ENCODE measurements at places on chromosomes 13 and 19.

DNA sequence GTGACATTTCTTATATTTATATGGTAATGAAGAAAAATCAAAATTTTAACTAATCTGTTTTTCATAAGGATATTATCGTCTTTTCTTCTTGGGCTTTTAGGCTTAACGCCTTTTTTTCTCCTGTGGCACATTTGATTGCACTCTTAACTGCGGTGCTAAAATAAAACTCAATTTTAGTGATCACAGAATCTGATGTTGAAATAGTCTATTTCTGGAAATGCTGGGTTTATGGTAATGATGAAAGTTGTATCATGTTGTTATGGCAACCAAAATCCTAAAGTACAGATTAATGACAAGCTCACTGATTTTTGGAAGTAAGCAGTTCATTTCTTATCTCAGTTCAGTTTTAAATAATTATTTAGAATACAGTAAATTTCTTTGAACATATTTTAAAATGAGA lies 85.3 kb downstream of the COG6 start:
- DNase-seq, result no peak

DNA sequence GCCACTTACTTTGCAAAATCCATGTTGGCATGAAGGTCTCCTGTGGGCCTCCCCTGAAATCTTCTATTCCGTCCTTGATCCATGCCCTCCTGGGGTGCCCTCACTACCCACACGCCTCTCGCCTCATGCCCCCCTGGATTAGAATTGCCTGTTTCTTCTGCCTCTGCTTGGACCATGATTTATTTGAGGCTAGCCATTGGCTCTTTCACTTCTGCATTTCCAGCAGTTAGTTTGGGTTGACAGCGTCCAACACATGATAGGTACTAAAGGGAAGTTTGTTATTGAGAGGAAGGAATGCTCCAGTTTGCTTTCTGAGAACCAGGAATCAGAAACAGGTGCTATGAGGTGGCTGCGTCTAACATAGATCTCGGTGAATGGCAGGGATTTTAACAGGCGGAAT lies 30.5 kb upstream of the TPTE2 start:
- DNase-seq, result no peak

DNA sequence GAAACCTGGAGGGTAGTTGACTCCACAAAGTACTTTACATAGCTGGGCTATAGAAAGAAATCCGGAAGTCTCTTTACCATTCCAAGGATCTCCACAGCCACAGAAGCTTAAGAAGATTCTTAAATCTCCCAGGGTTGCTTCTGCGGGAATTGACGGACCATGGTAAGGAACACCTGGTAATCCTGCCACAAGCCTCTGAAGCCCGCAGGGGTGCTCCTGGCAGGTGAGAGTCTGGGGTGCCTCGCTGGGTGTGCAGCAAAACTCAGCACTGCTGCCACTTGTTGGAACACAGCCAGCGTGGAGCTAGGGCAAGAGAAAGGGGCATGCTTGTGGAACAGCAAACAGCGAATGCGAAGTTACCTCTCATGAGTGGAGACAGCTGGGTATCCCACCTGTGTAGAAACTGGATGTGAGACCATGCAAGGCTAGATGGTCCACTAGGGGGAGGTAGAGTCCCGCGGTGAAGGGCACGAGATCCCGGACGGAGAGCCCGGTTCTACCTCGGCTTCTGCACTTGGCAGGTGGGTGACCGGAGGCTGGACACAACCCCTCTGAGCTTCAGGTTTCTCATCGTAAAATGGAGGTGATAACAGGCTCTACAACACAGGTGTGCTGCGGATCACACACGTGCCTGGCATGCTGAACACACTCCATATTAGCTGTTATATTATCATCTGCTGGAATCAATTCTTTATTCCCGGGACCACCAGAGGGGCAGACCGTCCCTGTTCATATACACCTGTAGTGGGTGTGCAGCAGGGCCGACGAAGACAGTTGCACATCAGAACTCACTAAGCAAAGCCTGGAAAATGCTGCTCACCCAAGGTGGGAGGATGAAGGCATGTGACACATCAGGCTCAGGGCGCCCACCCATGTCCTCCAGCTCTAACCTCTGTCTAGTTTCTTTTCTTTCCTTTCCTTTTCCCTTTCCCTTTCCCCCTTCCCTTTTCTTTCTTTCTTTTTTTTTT lies 24.1 kb upstream of the UBAC2 start:
- peak; percentile 36 for DNase-seq

DNA sequence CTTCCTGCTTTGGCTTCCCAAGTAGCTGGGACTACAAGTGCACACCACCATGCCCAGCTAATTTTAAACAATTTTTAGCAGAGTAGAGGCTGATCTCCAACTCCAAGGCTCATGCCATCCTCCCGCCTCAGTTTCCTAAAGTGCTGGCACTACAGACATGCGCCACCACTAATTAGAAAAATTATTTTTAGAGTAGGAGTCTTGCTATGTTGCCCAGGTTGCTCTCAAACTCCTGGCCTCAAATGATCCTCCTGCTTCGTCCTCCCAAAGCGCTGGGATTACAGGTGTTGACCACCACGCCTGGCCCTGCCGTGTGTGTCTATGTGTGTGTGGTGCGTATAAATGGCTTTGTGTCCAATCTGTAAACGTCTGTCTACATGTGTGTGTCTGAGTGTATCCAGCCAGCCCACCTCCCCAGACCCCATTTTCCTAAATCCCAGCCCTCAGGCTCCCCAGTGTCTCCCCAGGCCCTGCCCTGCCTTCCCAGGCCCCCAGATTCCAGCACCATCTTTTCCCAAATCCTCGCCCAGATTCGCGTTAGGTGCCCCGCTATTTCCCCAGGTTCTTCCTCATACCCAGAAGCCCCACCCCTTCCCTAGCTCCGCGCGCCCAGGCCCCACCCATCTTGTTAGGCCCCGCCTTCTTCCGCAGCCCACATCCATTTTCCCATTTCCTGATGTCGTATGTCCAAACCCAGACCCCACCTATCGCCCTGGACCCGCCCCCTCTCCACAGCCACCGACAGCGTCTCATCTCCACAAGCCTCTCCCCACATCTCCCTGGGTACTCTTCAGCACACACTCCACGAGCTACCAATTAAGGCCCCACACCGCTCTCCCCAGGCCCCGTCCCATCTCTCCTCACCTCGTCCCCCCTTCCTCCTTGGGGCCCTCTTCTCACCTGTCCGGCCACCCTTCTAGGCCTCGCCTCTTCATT lies 24.9 kb downstream of the SLC8A2 start:
- DNase-seq, result no peak

DNA sequence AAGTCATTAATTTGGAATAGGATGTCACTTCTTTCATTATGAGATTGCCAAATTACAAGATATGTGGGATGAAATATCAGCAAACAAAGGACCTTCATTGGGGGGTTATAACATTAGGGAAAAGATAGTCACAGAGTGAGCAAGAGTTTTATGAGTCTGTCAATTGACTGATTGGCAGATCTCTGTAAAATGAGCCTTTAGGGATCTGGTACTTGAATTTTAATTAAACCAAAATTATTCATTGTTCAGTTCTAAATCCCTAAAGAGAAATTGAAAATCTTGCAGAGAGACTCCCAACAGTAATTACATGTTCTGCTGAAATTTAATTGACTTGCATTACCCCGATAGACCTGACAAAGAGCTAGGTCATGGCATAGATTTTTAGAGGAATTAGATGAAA lies 768.1 kb upstream of the SPRY2 start:
- no peak for DNase-seq

GRCh38 chr13:94617389-94618000 lies 15.8 kb downstream of the GPR180 start:
- DNase-seq, result no peak

- no peak for DNase-seq
Measured at GRCh38 chr13:74443631-74444030, 309.4 kb upstream of the KLF12 start.

- DNase-seq, result peak; percentile 49
Measured at GRCh38 chr19:48896191-48896720, 2.3 kb downstream of the TULP2 start.

- DNase-seq, result no peak
Measured at GRCh38 chr19:38841787-38842438, 7.9 kb downstream of the HNRNPL start.

GRCh38 chr13:36297366-36298338 lies at the start of gene CCDC169:
Gene CCDC169 (minus strand): TSS chr13:36297814. CDS start chr13:36297719, 95 bp downstream.
- peak; percentile 68 for DNase-seq

GRCh38 chr19:28920269-28921066 lies 292.5 kb downstream of the UQCRFS1 start:
- DNase-seq, result no peak

DNA sequence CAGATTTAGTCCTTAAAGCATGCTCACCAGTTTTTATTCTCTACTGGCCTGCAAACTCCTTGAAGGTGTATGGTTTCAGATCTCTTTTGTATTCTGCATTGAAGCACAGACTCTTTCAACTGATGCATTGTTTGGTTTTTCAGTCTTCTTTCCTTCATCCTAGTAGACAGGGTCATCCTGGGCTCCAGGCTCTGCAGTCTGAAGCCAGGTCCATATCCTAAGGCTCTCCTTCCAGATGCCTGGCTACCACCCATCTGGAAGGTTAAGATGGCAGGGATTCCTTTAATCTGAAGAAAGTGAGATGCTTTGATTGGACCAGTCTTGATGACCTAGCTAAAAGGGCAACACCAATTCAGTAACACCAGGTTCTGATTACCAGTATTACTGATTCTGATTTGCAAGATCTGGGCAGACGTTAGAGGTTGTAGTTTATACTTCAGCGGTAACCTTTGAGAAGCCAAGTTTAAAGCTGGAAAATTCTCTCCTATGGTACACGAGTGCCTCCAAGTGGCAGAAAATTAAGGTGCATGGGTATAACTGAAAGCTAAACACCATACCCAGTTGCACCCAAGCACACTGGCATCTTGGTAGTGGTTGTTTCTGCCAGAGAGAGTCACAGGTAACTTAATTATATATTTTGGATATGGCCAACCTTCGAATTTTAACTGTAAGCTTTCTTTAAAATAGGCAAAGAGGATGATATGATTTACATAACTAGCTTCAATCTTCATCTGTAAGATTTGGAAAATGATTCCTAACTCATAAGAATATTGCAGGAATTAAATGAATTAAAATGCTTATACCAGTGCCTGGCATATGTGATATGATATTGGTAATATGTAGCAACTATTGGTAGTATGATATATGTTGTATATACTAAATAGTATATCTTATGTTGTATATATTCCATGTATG lies 1651.9 kb upstream of the MIR17HG start:
- DNase-seq, result no peak

DNA sequence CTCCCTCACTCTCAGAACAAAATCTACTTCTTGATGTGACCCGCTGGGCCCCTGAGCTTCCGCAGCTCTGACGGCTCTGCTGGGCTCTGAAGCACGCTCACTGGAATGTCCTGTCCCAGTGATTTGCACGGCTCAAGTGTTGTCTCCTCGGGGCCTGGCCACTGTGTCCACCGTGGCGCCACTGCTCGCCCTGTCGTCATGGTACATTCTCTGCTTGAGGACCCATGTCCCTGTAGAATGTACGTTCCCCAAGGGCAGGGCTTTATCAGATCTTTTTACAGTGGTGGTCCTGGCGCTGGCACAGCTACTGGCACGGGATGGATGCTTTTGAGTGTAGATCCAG lies 12.1 kb downstream of the KLHL26 start:
- no peak for DNase-seq

DNA sequence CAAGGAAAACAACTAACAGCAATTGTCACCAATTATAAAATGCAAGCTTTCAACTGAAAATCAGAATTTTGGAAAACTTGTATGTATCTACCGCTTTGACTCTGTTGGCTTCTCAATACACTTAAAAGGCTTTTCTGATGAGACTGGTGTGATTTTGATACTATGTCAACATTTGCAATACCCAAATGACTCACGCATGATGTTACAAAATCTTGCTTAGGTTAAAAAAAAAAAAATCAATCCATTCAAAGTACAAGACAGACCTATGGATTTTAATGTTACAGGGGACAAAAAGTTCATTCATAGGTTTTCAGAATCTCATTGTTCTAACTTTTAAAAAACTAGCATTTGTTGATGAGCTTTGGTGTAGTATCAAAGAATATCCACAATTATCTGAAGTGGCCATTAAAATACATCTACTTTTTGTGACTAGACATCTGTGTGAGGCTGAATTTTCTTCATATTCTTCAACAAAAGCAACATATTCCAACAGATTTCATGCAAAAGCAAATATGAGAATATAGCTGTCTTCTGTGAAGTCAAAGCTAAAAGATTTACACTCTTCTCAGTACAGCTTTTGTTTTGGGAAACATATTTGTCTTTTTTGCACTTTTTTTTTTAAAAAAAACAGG lies 10.7 kb downstream of the ELF1 start:
- no peak for DNase-seq

GRCh38 chr13:79457390-79457789 lies 23.6 kb upstream of the NDFIP2 start:
- DNase-seq, result no peak

GRCh38 chr19:48513289-48514122 lies 1.9 kb upstream of the LMTK3 start:
- no peak for DNase-seq

DNA sequence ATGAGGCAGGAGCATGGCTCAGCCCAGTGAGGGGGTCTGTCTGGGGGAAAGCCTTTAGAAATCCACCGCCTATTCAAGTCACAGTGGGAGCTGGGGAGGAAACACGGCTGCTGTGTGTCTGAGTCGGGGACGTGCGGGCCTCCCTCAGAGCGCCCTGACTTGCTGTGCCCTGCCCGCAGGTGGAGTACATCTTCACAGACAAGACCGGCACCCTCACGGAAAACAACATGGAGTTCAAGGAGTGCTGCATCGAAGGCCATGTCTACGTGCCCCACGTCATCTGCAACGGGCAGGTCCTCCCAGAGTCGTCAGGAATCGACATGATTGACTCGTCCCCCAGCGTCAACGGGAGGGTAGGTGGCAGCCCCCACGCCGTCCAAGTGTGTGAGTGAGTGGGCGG lies 137.8 kb upstream of the MCF2L start:
- DNase-seq, result no peak

DNA sequence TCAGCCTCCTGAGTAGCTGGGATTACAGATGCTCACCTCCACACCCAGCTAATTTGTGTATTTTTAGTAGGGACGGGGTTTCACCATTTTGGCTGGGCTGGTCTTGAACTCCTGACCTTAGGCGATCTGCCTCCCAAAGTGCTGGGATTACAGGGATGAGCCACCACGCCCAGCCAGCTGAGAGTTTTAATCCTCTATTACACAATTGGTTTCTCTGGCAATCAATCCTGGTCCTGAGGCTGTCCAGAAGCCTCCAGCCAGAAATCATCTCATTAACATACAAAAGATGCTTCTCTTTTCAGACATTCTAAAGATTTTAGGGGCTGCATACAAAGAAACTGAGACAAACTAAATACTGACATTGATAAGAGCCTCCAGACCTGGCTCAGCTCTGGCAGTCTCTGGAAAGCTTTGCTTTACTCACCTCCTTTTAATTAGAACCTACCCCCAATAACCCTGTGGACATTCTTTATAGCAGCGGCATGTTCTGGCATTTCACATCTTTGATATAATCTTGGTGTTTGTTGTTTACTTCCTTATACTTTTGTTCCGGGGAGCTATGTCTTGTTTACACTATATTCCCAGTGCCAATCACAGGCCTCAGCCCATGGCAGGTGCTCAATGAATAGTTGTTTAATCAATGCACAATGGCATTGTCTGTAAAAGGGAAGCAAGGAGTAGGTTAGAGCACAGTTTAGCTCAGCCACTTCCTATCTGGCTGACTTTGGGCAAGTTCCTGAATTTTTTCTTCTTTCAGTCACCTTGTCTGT lies 4.1 kb upstream of the ZNF724 start:
- DNase-seq, result no peak

- DNase-seq, result no peak
Measured at GRCh38 chr19:33806434-33806881, 9.8 kb downstream of the KCTD15 start.

All from tibial nerve (tissue), 4 donors.